ENCODE measurements at places on chromosomes 16 and 17.

- DNase-seq: no peak
Measured at GRCh38 chr16:54657709-54658102, 273.0 kb upstream of the IRX5 start.

DNA sequence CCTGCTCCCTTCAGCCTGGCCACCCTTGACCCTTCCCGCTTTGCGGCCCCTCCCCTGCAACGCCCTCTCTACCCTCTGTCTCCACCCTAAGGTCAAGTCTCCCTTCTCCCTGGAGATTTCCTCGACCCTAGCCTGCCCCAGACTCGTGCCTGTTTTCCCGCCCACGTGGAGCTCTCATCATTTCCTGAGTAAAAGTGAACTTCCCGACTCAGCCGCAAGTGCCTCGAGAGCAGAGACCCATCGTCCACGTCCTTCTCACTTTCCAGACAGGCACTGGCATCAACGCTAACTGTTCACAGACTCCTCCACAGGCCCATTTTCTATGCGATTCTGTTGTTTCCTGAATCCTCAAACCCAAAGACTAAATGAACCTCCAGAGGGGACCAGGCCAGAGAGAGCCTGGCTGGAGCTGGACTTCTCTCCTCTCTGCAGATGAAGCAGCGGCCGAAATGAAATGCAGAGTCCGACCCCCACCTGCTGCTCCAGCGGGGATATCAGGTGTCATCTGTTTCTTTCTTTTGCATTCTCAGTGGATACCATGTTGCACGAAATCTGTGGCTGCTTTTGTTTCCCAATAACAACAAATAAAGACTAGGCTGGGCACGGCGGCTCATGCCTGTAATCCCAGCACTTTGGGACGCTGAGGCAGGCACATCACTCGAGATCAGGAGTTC lies 52.5 kb downstream of the RTN4RL1 start:
- no peak for DNase-seq

DNA sequence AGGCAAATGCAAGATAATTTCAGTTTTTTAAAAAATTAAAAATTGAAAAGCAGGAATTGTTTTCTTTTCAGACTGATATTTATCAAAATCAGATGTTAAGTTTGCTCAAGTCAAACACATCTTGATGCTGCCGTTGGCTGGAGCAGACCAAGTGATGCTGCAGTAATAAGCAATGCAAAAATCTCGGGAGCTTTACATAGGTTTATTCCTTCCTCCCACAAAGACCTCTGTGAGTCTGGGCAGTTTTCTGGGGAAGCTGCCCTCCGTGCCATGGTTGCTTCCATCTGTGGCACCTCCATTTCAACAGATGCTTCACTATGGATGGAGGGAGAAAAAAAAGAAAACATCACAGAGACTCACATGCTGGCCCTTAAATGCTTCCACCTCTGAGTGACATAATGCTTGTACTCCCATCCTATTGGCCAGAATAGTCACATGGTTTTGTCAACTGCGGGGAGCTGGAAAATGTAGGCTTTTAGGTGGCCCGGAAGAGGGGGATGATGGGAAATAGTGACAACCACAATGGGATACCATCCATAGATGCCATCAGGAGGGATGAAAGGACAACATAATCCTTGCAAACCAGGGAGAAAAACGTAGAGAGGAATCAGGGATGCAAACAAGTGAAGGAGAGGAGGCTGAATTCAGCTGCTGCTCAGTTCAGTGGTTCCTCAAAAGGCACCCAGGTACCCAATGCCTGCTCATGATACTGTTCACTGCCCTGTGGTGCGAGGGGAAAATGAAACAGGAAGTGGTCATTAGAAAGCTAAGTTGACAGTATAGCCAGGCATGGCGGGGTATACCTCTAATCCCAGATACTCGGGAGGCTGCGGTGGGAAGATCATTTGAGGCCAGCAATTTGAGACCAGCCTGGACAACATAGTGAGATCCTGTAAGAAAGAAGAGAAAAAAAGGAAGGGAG lies 13.5 kb upstream of the ERCC4 start:
- DNase-seq: no peak

DNA sequence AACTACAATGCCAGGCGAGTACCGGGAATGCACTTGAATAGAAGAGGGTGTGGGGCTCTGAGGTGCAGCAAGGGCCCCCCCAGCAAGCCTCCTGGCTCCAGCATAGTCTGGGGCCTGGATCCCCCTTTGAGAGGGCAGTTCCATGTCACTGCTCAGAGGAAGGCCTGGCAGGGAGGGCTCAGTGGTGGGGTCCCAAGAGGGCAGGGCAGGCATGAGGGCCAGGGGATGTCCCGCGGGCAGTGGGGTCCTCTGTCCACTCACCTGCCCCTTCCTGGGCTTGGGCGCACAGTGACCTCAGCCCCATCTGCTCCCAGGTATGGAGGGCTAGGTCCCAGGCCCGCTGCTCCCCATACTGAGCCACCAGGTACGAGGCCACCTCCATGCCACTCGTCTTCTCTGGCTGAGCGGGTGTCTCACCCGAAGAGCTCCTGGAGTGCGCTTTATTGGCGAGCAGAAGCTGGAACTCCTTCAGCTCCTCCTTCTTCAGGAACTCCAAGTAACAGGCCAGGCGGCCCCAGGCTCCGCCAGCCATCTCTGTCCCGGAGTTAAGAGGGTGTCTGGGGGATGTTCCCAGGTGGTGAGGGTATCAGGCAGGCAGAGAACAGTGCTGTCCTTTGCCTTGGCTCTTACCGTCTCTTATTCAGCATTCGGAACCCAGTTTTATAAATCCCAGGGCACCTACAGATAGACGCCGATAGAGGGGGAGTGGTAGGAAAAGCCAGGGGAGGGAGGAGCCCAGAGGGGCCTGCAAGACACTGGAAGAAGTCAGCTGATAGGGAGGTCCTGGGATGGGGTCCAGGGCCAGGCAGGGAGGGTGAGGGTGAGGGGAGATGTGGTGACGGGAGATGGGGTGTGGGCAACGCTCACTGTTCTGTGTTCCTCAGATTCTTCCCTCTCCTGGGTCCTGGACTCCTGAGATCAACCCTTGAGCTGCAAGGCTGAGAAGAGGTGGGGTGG lies 605 bp downstream of the NLRP1 start:
- peak; percentile 23 for DNase-seq

- DNase-seq: peak; percentile 95
Measured at GRCh38 chr17:56756536-56756935, 77.2 kb downstream of the C17orf67 start.

DNA sequence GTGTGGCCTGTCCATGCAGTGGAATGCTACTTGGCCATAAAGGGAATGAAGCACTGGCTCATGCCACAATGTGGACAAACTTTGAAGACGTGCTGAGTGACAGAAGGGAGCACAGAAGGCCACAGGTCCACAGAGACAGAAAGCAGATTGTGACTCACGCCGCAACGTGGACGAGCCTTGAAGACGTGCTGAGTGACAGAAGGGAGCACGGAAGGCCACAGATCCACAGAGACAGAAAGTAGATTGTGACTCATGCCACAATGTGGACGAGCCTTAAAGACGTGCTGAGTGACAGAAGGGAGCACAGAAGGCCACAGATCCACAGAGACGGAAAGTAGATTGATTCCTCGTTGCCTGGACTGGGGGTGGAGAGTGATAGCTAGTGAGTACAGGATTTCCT lies 19.2 kb downstream of the ZC3H18 start:
- DNase-seq: no peak

DNA sequence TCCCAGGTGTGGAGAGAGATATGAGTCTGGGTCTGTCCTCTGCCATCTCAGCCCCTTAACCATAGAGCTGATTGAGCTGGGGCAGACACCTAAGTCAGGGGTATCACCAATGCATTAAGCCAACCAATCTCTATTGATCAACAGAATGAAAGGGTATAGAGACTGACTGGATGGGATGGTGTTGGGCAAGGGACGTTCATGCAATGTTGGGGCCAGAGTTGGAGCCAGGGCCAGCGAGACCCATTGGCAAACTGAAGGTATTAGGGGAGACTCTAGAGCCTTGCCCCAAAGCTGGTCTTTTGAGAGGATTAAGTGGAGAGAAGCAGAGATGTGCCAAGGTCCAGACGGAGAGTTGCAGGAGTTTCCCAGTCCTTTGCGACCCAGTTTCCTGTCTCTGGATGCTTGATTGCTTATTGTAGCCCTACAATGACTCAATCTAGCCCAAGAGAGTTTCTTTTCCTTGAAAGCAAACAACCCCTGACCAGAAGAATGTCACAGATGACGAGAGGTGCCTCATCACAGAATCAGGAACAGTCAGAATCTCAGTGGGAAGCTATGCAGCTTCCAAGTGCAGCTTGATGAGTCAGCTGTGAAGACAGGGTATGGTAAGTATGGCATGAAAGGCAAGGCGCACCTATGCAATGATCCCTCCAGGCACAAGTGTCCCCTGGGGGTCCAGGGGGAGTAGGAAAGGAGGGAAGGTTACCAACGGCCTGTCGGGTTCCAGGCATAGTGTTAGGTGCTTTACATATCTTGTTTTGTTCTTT lies 137.2 kb downstream of the UTP18 start:
- peak; percentile 70 for DNase-seq

- DNase-seq: peak; percentile 74
Measured at GRCh38 chr17:77516902-77517301, 376.1 kb downstream of the SEC14L1 start.

Measured in EL (cell line).